ENCODE measurements at places on chromosomes 3 and 15.

- H3K27ac ChIP-seq: no peak overlapping the region
- no peak for DNase-seq
Measured at GRCh38 chr3:194265505-194265892, 85.6 kb downstream of the CPN2 start.

- no peaks in the 10 kb centered on the region for H3K4me1 ChIP-seq
- no peaks in the 10 kb centered on the region for H3K36me3 ChIP-seq
- no peak for DNase-seq
- H3K27ac ChIP-seq: no peak overlapping the region
Measured at GRCh38 chr3:111608383-111608782, 13.2 kb upstream of the ZBED2 start.

GRCh38 chr3:59321881-59322540 is 272.2 kb upstream of the CFAP20DC start:
- H3K36me3 ChIP-seq: no peaks in the 10 kb centered on the region
- no peak overlapping the region for H3K27ac ChIP-seq
- DNase-seq: no peak
- no peaks in the 10 kb centered on the region for H3K4me1 ChIP-seq
- no peak overlapping the region for H3K4me3 ChIP-seq
- H3K27me3 ChIP-seq: no peaks in the 10 kb centered on the region

GRCh38 chr3:154177406-154177805 is 56.2 kb downstream of the ARHGEF26 start:
- H3K4me3 ChIP-seq: no peak overlapping the region
- H3K36me3 ChIP-seq: no peaks in the 10 kb centered on the region
- DNase-seq: no peak
- H3K4me1 ChIP-seq: peaks cover 3% of the 10 kb centered on the region

GRCh38 chr3:117010318-117010717 is 300.7 kb downstream of the TUSC7 start:
- H3K27ac ChIP-seq: no peak overlapping the region
- H3K27me3 ChIP-seq: no peaks in the 10 kb centered on the region
- H3K4me3 ChIP-seq: no peak overlapping the region
- no peaks in the 10 kb centered on the region for H3K36me3 ChIP-seq
- no peak for DNase-seq

DNA sequence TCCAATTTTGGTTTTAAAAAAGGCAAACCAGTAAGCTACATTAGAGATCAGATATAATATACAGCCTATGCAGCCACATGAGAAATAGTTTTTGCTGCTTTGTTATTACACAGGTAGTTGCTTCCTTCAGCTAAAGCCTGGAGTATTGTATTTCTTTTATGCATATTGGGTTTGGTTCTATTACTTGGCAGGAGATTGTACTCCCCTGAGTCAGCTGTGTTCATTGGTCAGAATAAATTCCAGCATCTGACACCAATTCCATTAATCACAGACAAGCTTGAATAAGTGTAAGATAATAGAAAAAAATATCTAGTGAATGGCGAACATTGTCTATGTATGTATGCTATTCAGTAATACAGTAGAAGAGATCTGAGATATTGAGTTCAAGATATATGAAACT is 26.1 kb upstream of the ZCWPW2 start:
- DNase-seq: no peak
- H3K4me3 ChIP-seq: no peak overlapping the region
- no peaks in the 10 kb centered on the region for H3K36me3 ChIP-seq
- H3K27me3 ChIP-seq: no peaks in the 10 kb centered on the region

- no peaks in the 10 kb centered on the region for H3K27me3 ChIP-seq
- H3K4me1 ChIP-seq: no peaks in the 10 kb centered on the region
- no peak for DNase-seq
- no peak overlapping the region for H3K4me3 ChIP-seq
- no peak overlapping the region for H3K27ac ChIP-seq
Measured at GRCh38 chr15:78726870-78727551, 84.3 kb downstream of the ADAMTS7 start.

GRCh38 chr3:28667646-28668621 is 319.3 kb upstream of the AZI2 start:
- H3K27ac ChIP-seq: no peak overlapping the region
- H3K36me3 ChIP-seq: no peaks in the 10 kb centered on the region
- H3K4me1 ChIP-seq: no peaks in the 10 kb centered on the region
- no peaks in the 10 kb centered on the region for H3K27me3 ChIP-seq

DNA sequence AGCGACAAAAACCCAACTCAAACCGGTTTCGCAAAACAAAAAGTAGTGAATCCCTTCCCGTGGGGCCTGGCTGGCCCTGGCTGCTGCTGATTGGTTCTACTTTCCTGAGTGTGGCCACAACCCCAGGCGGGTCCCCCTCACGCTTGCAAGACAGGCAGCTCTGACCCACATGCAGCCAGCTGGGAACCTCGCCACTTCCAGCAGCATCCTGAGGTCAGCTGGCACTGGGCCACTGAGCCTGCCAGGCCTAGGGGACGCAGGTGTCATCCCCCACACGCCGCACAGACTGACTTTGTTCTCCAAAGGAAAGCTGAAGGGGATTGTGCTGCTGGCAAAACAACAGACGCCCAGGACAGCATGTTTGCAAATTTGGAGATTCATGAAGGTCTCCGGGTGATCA is 111.1 kb downstream of the TPRA1 start:
- no peak overlapping the region for H3K4me3 ChIP-seq
- DNase-seq: no peak
- H3K27me3 ChIP-seq: no peaks in the 10 kb centered on the region
- no peaks in the 10 kb centered on the region for H3K36me3 ChIP-seq
- H3K27ac ChIP-seq: no peak overlapping the region
- peaks cover 2% of the 10 kb centered on the region for H3K4me1 ChIP-seq

DNA sequence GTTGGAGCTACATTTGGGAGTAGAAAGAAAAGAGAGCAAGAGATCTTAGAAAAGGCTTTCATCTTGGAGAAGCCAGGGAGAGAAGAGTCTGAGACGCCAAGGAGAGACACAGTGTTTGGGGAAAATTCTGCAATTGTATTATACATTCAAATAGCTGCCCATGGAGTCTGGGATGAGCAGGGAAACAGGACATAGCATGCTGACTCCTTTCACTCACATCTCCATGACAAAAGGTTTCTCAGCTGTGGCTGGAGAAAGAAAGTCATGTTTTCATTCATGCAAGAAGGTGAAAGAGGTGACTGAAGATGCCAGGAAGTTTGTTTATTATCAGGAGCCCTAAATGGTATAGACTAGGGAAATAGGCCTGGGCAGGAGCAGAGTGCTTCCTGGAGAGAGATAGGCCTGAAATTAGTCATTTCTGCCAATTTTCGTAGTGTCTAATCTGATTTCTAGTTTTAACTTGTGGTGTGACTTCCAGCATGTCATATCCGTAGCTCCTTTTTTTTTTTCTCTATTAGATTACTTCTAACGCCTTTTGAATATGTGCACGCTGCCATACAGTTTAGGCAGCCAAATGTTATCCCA is 34.1 kb downstream of the ACP3 start:
- no peaks in the 10 kb centered on the region for H3K36me3 ChIP-seq
- no peak overlapping the region for H3K27ac ChIP-seq

- no peak for DNase-seq
- no peak overlapping the region for H3K27ac ChIP-seq
- H3K4me3 ChIP-seq: no peak overlapping the region
- no peaks in the 10 kb centered on the region for H3K36me3 ChIP-seq
- peaks cover 1% of the 10 kb centered on the region for H3K4me1 ChIP-seq
Measured at GRCh38 chr15:59885832-59886231, 118.3 kb upstream of the FOXB1 start.

DNA sequence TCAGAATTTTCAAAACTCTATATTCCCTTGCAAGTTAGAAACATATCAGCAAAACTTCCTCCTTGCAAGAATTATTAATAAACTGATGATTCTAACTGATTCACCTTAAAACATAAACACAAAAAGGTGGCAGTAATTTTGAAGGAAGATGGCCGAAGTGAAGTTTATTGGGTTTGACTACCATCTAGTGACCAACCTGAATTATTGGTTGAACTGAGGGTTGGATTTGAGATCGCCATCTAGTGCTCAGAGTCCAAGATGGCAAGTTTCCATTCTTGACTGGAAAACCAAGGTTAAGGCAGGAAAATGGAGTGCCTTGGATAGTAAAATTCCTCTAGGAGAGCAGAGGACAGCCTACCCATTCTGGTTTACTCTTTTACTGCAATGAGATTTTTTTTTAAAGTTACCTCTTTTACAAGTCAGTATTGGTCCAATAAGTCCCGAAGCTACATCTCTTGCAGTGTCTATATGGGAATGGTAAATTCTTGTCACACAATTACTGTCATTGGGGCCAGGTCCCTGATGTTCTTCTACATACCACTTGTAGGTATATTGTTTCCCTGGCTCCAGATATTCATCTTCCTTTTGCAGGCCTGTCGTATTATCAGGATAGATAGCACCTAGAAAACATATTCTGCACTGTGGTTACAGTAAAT is 51.6 kb upstream of the CP start:
- H3K27me3 ChIP-seq: no peaks in the 10 kb centered on the region
- no peaks in the 10 kb centered on the region for H3K4me1 ChIP-seq
- H3K4me3 ChIP-seq: no peak overlapping the region

DNA sequence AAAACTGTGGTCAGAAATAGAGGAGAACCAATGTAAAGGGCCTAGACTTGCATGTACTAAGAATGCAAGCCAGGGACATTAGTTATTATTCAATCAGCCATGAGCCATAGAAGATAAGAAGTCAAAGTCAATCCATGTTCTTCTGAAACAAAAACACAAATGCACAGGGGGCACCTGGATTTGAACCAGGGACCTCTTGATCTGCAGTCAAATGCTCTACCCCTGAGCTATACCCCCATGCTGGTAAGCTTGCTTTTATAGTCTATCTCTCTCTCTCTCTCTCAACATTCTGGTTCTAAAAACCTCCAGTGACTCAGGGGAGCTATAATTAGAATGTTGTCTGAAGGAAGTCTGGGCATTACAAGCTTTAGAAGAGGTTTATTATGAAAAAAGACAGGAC is 85.6 kb upstream of the ACP3 start:
- H3K27ac ChIP-seq: no peak overlapping the region
- DNase-seq: no peak
- no peaks in the 10 kb centered on the region for H3K36me3 ChIP-seq

DNA sequence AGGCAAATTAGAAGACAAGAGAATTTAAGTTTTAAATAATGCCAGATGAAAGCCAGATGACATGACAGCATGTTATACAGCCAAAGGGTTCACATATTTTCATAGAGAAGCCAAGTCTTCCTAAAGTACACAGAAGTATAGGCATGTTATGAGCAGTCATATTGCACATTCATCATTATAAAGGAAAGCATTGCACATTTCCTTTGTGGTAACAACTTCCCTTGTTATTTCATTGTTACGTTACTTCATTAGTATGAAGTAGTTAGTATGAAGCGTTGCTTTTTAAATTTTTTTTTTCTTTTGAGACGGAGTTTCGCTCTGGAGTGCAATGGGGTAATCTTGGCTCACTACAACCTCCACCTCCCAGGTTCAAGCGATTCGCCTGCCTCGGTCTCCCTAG is 4.6 kb upstream of the ABCC5 start:
- no peak overlapping the region for H3K27ac ChIP-seq
- H3K4me1 ChIP-seq: no peaks in the 10 kb centered on the region
- no peaks in the 10 kb centered on the region for H3K27me3 ChIP-seq
- no peak for DNase-seq
- no peak overlapping the region for H3K4me3 ChIP-seq

- no peaks in the 10 kb centered on the region for H3K4me1 ChIP-seq
- no peaks in the 10 kb centered on the region for H3K36me3 ChIP-seq
- H3K4me3 ChIP-seq: no peak overlapping the region
- H3K27me3 ChIP-seq: no peaks in the 10 kb centered on the region
- DNase-seq: no peak
Measured at GRCh38 chr15:69265347-69265955, 33.3 kb upstream of the PAQR5 start.

GRCh38 chr15:48644827-48645557 is 517 bp downstream of the FBN1 start:
- DNase-seq: no peak
- peaks cover 1% of the 10 kb centered on the region for H3K4me1 ChIP-seq
- H3K36me3 ChIP-seq: peaks cover 2% of the 10 kb centered on the region
- H3K27me3 ChIP-seq: peaks cover 21% of the 10 kb centered on the region
- H3K4me3 ChIP-seq: peak overlapping the region; percentile 77

DNA sequence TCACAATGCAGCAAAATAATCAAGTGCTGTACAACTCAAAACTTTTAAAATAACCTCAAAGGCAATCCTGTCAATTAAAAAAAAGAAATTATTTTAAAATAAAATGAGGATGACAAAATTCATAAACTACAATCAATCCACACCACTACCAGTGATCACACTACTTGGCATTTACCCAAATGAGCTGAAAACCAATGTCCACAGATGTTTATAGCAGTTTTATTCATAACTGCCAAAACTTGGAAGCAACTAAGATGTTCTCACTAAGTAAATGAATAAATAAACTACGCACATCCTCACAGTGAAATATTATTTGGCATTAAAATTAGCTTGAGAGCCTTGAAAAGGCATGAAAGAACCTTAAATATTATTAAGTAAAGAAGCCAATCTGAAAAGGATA is 121.3 kb downstream of the STAG1 start:
- no peak overlapping the region for H3K4me3 ChIP-seq
- peaks cover 2% of the 10 kb centered on the region for H3K4me1 ChIP-seq
- no peaks in the 10 kb centered on the region for H3K36me3 ChIP-seq
- H3K27ac ChIP-seq: no peak overlapping the region
- H3K27me3 ChIP-seq: no peaks in the 10 kb centered on the region

GRCh38 chr3:170425491-170426239 is 7.0 kb downstream of the CLDN11 start:
- no peak for DNase-seq
- no peak overlapping the region for H3K27ac ChIP-seq
- H3K36me3 ChIP-seq: no peaks in the 10 kb centered on the region
- peaks cover 2% of the 10 kb centered on the region for H3K4me1 ChIP-seq
- peaks cover under 1% of the 10 kb centered on the region for H3K27me3 ChIP-seq
- H3K4me3 ChIP-seq: no peak overlapping the region

Measured in iPS DF 6.9 (cell line).